ENCODE measurements at places on chromosomes 12 and 14.
A peak's percentile ranks its signal among the peaks of the same experiment; 100 is the strongest.

DNA sequence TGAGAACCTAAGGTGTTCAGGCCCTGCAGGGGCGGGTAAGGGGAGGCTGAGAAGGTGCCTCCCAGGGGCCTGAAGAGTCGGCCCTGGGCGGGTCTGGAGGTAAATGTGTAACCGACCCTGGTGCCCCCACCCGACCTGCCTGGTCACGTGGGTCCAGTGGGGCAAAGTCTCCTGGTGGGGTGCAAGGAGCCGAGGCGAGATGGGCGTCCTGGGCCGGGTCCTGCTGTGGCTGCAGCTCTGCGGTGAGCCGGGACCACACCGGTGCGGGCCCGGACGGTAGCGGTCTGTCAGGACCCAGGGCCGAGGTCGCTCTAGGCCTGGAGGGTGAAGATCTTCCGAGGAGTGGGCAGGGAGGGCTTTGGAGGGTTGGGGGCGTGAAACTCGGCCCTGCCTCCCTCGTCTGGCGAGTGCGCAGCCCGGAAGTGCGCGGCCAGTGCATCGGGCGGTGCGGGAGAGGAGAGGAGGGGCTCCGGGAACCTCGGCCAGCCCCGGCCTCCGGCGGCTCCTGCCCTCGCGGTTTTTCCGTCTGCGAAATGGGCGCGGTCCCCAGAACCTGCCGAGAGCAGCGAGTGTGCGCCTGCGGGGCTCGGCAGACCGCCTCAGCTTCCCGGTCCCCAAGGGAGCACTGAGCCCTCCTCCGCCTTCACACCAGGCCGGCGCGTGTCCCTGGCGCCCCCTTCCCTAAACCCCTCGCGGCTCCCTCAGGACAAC lies at the start of gene AMN:
Gene AMN, plus strand, starts transcription at position 174 of the 711 bp plus-strand sequence. Its CDS starts 26 bp downstream, at position 200.
- no peak for DNase-seq

GRCh38 chr12:130574402-130574801 lies 141.7 kb downstream of the RIMBP2 start:
- no peak for DNase-seq

DNA sequence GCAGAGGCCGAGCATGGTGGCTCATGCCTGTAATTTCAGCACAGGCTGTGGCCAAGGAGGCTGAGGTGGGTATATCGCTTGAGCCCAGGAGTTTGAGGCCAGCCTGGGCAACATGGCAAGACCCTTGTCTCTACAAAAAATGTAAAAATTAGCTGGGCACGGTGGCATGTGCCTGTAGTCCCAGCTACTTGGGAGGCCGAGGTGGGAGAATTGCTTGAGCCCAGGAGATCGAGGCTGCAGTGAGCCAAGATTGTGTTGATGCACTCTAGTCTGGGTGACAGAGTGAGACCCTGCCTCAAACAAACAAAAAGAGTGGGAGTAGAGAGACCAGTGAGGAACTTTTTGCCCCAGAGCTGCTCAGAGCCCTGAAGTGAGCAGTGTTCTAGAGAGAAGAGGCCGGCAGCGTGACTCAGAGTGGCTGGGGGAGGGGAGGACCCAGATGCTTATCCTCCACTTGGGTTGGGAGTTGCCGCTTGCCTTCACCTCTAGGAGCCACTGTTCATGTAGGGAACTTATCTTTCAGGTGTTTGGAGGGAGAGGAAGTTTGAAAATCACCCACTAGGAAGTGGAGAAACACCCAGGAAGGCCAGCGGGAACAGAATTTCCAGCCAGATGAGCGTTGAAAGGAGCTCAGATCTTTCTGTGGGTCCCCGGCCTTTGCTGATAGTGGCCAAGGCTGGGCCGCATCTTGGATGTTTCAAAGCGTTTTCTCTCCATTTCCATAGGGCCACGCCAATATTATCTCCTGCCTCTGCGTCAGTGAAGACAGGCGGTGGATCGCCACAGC lies 15.3 kb downstream of the CFAP251 start:
- DNase-seq = peak; percentile 33

GRCh38 chr14:62706217-62706616 lies 339.0 kb downstream of the KCNH5 start:
- DNase-seq = no peak

- DNase-seq = no peak
Measured at GRCh38 chr12:113823016-113823415, 143.1 kb downstream of the RBM19 start.

DNA sequence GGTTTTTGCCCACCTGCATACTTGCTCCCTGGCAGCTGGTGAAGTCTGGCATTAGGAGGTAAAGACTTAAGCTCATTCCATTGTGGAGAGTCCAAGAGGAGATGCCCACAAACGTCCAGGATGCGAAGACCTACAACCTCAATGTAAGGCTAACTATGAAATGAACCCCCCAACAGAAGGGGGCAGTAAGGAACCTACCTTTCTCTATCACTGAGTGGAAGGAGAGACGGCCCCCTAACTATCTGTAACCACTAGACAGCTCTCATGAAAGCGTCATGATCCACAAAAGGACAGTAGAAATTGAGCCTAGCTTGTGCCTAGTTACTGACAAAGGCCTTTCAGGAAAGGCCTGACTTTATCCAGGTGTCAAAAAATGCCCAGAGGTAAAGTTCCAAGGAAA lies 55.3 kb downstream of the ZFYVE21 start:
- DNase-seq = no peak

DNA sequence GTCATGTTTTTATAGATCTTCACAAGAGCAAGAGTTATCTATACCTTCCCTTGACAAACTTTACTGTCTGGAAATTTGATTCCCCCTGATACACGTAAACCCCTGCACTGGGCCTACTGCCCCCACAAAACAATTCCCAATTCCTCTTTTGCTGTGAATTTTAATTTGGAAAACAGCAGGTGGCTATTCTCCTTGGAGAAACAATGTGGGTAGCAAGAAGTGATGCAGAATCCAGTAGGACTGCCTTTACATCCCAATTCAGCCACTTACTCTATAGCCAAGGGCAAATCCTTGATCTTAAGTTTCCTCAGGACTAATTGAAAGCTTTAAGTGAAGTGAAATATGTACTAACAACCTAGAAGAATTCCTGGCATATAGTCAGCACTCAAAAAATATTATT lies 129.3 kb downstream of the ACSS3 start:
- DNase-seq = no peak

DNA sequence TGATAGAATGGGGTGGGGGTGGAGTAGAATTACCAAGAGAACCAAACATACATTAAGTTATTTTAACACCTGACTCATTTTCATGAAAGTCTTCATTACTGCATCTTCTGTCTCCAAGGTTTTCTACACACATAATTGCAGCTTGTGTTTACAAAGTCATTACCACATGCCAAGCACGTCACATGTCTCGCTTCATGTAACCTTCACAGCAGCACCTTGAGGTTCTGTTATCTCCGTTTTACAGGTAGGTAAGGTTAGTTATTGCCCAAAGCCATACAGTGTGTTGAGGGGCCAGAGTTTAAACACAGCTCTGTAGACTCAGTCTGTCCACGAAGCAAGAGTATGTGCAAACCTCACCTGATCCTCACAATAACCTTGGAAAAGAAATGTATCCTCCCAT lies 64.3 kb upstream of the RBM19 start:
- DNase-seq = no peak

DNA sequence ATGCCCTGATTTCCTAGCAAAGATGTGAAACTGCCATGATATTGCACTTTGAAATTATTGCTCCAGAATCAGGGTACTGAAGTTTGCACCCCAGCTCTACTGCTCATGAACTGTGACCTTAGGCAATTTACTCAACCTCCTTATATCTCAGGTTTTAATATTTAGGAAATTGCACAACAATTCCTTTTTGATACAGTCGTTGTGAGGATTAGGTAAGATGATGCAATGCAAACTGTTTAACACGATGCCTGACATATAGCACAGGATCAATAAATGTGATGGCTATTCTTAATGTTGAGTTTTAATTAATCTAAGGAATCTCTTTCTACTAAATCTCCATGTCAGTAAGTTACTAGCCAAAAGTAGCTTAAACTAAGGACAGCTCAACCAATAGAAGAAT lies 555.8 kb downstream of the GALC start:
- no peak for DNase-seq

DNA sequence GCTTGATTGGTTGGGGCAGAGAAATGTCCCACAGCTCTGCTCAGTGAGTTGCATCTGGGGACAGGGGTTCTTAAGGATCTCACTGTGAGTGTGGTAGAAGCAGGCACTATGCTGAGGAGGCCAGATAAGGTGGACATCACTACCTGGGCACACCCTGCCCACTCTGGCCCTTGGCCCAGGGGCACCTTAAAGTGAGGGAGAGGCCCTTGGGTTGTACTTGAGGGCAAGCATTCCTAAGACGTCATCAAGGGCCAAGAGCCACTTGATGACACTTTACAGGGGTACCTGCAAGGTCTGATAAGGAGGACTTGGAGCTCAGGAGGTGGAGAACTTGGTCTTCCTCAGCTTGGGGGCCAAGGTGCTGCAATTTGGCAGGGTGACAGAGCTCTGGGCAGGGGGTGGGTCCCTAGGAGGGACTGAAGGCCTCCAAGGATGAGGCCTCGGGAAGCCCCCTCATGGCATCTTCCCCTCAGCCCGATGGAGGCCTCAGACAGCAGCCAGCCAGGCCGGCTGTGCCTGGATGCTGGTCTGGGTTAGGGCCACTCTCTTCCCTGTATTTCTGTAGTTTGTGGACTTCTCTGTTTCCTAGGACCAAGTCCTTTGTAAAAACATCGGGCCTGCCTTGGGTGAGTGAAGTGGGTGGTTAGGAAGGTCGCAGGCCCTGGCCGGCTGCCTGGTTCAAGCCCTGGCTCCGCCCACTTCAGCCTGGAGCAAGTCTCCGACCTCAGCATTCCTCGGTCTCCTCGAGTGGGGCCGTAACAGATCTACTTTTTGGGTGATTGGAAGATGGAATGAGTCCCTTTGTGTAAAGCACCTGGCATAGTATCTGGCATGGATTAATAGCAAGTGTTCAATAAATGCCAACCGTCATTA lies 24.8 kb downstream of the GPR68 start:
- no peak for DNase-seq

GRCh38 chr14:96624661-96625425 lies 122.7 kb downstream of the PAPOLA start:
- no peak for DNase-seq

DNA sequence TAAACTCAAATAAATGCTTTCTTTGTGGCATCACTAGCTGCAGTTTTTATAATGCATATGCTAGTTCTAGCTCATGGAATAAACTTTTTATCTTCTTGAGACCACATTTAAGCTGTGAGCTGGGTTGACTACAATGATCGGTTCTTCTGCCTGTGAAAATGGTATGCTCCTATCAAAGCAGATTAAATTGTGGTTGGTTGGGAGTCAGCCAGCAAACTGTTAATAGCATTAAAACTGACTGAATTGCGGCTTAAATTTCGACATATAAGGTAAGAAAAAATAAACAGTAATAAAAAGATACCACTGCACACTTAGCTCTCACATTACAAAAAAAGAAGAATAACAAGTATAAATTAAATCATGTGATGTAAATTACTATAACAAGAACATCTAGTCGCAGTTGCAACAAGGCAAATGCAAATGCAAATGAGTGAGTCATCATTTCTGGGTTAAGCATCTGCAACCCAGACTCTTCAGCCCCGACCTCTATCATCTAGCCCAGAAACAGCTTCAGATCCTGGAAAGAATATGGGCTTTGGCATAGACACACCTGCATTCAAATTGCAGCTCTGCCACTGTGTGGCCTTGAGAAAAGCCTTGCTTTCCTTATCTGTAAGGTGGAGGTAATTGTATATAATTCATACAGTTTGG lies 19.8 kb upstream of the DHRS7 start:
- no peak for DNase-seq

GRCh38 chr14:38171197-38171596 lies 36.5 kb upstream of the SSTR1 start:
- peak; percentile 42 for DNase-seq

Measured in EL (cell line).